ENCODE measurements at places on chromosomes 13 and 19. TPM values are rescaled to one million over a fixed set of nuclear protein-coding genes. Genes with fewer than 3 reads are reported as not detected.

- no peak for DNase-seq
- H3K27ac ChIP-seq, result no peak overlapping the region
- no peak overlapping the region for H3K4me3 ChIP-seq
- H3K4me1 ChIP-seq, result no peaks in the 10 kb centered on the region
- H3K36me3 ChIP-seq, result no peaks in the 10 kb centered on the region
- H3K27me3 ChIP-seq, result no peaks in the 10 kb centered on the region
Measured at GRCh38 chr13:51933466-51934058, 71.8 kb downstream of the CCDC70 start.

Gene PNMA8A
- polyA plus RNA-seq, result 2.4 TPM

Gene HIPK4
- polyA plus RNA-seq, result 0.05 TPM

Gene CEBPA
- 7.7 TPM for polyA plus RNA-seq

- no peaks in the 10 kb centered on the region for H3K36me3 ChIP-seq
- H3K27ac ChIP-seq, result no peak overlapping the region
- no peaks in the 10 kb centered on the region for H3K27me3 ChIP-seq
- H3K4me3 ChIP-seq, result no peak overlapping the region
- no peak for DNase-seq
Measured at GRCh38 chr13:21932578-21932977, 261.7 kb downstream of the FGF9 start.

GRCh38 chr19:29547981-29548380, 22.2 kb downstream of the VSTM2B start:
- no peak overlapping the region for H3K27ac ChIP-seq
- H3K36me3 ChIP-seq, result no peaks in the 10 kb centered on the region
- no peaks in the 10 kb centered on the region for H3K4me1 ChIP-seq
- H3K27me3 ChIP-seq, result no peaks in the 10 kb centered on the region
- H3K4me3 ChIP-seq, result no peak overlapping the region

GRCh38 chr13:35771898-35772297, 295.4 kb upstream of the MAB21L1 start:
- no peak overlapping the region for H3K27ac ChIP-seq
- no peaks in the 10 kb centered on the region for H3K4me1 ChIP-seq
- H3K36me3 ChIP-seq, result no peaks in the 10 kb centered on the region
- H3K4me3 ChIP-seq, result no peak overlapping the region

Gene CATSPERD
- not detected for polyA plus RNA-seq

DNA sequence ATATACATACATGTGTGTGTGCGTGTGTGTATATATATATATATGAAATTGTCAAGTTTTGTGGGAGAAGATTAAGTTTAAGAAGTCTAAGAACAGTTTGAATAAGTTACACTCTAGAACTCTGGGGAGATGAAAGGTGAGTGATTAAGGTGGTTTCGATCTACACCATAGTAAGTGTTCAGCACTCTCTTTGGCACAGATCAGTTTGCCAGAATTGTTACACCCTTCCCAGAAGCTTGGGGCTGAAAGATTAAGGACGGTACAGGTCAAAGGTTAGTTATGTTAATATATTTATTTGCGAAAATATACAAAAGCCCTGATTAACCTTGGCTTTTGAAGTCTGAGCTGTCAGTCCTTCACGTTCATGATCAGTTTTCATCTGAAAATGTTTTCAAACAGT, 309.1 kb downstream of the KLF5 start:
- peaks cover 11% of the 10 kb centered on the region for H3K4me1 ChIP-seq
- DNase-seq, result no peak
- H3K27ac ChIP-seq, result peak overlapping the region; percentile 6
- H3K27me3 ChIP-seq, result no peaks in the 10 kb centered on the region
- no peaks in the 10 kb centered on the region for H3K36me3 ChIP-seq

DNA sequence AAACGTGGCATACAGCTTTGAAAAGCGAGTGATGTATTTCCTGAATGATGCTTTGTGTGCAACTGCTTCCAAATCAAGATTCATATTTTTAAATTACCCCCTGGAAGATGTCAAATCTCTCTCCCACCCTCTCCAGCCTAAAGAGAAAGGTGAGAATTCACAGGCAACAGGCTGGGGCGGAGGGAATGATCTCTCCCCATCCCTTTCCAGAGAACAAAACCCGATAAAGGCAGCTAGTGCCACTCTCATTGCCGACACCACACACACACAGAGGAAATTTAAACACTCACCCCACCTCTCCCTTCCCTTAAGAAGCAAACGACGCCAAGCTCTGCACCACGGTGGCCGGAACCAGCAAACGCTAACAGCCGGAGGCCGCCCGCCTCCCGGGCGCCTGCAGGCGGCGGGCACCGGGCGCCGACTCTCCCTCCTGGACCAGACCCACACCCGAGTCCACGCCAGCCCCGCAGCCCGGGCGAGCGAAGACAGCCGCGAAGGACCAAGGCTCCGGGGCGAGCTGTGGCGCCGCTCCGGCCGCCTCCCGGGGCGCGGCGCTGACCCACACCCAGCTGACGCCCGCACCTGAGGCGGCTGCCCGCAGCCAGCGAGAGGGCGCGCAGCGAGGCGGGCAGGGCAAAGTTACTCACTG, 477 bp downstream of the LNX2 start:
- H3K27me3 ChIP-seq, result no peaks in the 10 kb centered on the region
- H3K36me3 ChIP-seq, result no peaks in the 10 kb centered on the region
- peak overlapping the region; percentile 86 for H3K4me3 ChIP-seq
- H3K27ac ChIP-seq, result peak overlapping the region; percentile 96

DNA sequence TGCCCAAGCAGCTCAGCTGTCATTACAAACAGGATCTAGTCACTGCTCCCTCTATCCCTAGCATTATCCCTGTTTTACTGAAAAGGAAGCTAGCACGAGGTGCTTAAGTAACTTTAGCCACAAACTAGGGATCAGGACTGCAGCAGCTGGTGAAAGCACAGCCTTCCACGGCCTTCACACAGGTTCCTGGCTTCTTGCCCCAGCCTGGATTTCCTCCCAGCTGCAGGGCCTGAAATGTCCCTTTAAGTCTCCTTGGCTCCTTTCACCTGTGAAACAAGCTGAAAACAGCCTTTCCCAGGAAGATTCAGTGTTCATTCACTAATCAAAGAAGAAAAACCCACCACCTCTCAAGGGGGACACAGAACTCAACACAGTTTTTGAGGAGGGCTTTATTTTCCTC, 754.5 kb downstream of the DIAPH3 start:
- peaks cover 14% of the 10 kb centered on the region for H3K4me1 ChIP-seq
- H3K36me3 ChIP-seq, result no peaks in the 10 kb centered on the region
- H3K4me3 ChIP-seq, result no peak overlapping the region
- peak overlapping the region; percentile 79 for H3K27ac ChIP-seq
- no peaks in the 10 kb centered on the region for H3K27me3 ChIP-seq

GRCh38 chr19:10543059-10543419, 665 bp upstream of the ATG4D start:
- H3K4me1 ChIP-seq, result peaks cover 12% of the 10 kb centered on the region
- peak overlapping the region; percentile 74 for H3K27ac ChIP-seq
- H3K27me3 ChIP-seq, result no peaks in the 10 kb centered on the region
- no peak for DNase-seq
- H3K4me3 ChIP-seq, result peak overlapping the region; percentile 86
- peaks cover 8% of the 10 kb centered on the region for H3K36me3 ChIP-seq

Gene EVI5L
- 7.6 TPM for polyA plus RNA-seq

GRCh38 chr19:43620061-43621001, 902 bp upstream of the ZNF428 start:
- H3K4me1 ChIP-seq, result no peaks in the 10 kb centered on the region
- DNase-seq, result no peak
- H3K4me3 ChIP-seq, result peak overlapping the region; percentile 69
- peak overlapping the region; percentile 90 for H3K27ac ChIP-seq

- H3K4me1 ChIP-seq, result no peaks in the 10 kb centered on the region
- H3K27ac ChIP-seq, result peak overlapping the region; percentile 32
- no peaks in the 10 kb centered on the region for H3K27me3 ChIP-seq
- no peaks in the 10 kb centered on the region for H3K36me3 ChIP-seq
- H3K4me3 ChIP-seq, result no peak overlapping the region
- no peak for DNase-seq
Measured at GRCh38 chr13:48220981-48221685, 11.9 kb upstream of the ITM2B start.

Gene RDH8
- polyA plus RNA-seq, result not detected

Gene ZNF507
- polyA plus RNA-seq, result 6.2 TPM

DNA sequence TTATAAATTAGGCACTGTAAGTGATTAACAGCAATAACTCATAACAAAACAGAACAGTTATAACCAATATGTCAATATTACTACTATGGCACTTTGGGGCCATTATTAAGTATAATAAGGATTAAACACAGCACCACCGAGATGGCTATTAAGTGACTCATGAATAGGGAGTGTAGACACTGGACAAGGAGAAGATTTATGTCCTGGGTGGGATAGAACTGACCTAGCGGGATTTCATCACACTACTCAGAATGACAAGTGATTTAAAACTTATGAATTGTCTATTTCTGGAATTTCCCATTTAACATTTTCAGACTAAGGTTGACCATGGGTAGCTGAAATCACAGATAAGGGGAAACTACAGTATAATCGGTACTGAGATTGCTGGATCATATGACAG, 79.0 kb upstream of the SLC7A1 start:
- no peak for DNase-seq
- no peaks in the 10 kb centered on the region for H3K4me1 ChIP-seq
- no peak overlapping the region for H3K4me3 ChIP-seq
- H3K27ac ChIP-seq, result no peak overlapping the region
- no peaks in the 10 kb centered on the region for H3K36me3 ChIP-seq
